Left lobe of liver (tissue), 2 donors: ENCODE measurements at places on chromosomes 3 and 15. TPM values are rescaled to one million over a fixed set of nuclear protein-coding genes. Genes with fewer than 3 reads are reported as not detected.

PYGO1 gene
- total RNA-seq = 0.18 TPM

CYP8B1 gene
- total RNA-seq = 425 TPM

PAK6 gene
- total RNA-seq = not detected

NOX5 gene
- total RNA-seq = 0.13 TPM

WNT5A gene
- 4.3 TPM for total RNA-seq

CIP2A gene
- total RNA-seq = 0.45 TPM

CCNB2 gene
- 0.28 TPM for total RNA-seq

MLF1 gene
- 0.25 TPM for total RNA-seq

SNRPN gene
- 29.7 TPM for total RNA-seq

DNA sequence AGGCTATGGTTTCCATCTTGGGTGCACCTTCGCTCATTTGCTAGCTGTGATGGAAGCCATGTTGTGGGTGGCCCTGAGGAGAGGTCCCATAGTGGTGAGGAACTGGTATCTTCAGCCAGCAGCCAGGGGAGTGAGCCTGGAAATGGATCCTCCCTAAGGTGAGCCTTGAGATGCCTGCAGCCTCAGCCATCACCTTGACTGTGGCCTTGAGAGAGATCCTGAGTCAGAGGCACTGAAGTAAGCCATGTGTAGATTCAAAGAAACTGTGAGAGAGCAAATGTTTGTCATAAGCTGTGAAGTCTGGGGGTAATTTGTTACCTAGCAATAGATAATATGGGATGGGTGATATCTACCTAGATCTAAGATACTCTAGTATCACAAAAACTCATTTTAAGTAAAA, 105.3 kb downstream of the SNRK start:
- no peak for DNase-seq

DNA sequence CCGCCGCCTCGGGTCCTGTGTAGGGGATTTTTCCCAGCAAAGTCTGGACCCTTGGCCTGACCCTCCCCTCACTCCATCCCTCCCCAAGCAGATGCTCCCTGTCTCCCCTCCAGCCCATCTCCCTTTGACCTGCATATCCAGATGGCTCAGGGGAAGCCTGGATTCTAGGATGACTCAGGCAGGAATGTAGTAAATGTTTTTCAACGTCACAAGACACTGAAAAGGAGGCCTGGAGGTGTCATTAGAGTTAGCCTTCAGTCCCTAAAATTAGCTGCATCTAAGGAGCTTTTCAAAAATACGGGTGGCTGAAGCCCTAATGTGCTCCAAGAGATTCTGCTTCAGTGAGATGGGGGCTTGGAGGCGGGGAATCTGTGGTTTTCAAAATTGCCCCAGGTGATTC, 7.2 kb downstream of the ACAN start:
- DNase-seq = no peak

GRCh38 chr3:50136714-50137405, 18.3 kb upstream of the SEMA3F start:
- no peak for DNase-seq

DNA sequence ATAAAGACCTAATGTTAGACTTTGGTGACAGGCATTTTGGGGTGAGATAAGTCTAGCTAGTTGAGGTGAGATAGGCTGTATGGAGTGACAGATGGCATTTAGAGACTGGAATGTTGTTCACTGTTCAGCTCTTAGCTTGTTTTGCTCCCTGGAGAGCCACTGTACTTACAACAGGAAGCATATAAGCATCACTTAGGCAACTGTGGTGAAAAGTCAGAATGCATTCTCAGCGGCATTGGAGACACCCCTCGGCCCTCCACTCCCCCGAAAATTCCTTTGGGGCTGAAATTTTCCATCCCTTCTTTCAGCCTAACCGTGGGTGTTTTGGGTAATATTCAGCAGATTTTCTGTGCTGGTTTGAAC, 73.4 kb downstream of the SLCO3A1 start:
- DNase-seq = no peak

GRCh38 chr3:26307192-26307591, 315.4 kb upstream of the LRRC3B start:
- no peak for DNase-seq

GRCh38 chr3:33062866-33063265, 34.1 kb downstream of the GLB1 start:
- peak; percentile 11 for DNase-seq

- no peak for DNase-seq
Measured at GRCh38 chr15:62734706-62735105, 307.8 kb upstream of the TPM1 start.

DNA sequence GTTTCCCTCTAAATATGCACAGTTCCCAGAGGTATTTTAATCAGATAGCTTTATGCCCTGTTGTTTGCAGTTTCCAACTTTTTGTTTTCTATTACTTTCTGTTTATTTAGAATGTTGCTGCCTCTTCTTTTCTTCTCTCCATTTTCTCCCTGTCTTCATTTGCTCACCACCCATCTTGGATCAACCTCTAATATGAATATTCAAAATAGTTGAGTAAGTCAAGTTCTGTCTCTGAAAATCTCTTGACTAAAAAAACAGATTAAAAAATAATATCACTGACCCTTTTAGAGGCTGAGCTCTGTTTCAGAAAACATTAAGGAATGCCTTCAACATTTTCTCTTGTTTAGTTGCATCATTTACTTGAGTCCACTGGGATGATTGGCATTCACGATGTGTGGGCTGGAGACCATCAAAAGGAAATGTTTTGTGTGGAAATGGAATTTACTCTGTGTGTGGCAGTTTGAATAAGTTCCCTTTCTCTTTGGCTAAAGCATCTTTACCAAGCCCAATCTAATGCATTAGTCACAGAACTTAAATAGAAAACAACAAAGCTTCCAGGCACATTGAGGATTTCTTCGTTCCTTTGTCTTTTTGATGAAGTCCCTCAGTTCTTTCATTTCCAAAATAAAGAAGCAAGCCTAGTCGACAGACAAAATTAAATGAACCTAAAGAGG, 633.9 kb upstream of the TGFBR2 start:
- DNase-seq = no peak
